ENCODE measurements at places on chromosomes 3 and 15. TPM values are rescaled to one million over a fixed set of nuclear protein-coding genes. Genes with fewer than 3 reads are reported as not detected.
A peak's percentile ranks its signal among the peaks of the same experiment; 100 is the strongest.

GRCh38 chr15:43492673-43493601 lies at the start of gene TP53BP1:
Gene TP53BP1 (minus strand): TSS chr15:43493156. CDS start chr15:43493043, 113 bp downstream.
- peak; percentile 95 for DNase-seq

- peak; percentile 62 for DNase-seq
Observed at GRCh38 chr15:70234256-70234905, 136.7 kb upstream of the TLE3 start.

DNA sequence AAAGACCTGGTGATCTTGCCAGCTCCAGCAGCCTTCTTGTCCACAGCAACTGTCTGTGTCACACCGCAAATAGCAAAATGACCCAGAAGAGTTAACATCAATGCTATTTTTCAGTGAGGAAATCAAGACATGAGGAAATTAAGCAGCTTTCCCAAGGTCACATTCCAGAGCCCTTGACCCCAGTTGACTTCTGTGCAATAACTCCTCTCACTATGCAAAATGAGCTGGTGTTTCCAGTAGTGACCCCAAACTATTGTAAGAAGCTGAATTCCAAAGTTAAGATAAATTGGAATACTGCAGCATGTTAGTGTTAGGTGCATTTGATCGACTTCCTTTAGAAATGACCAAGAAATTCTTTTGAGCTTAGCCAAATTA lies 172.8 kb upstream of the SNTN start:
- no peak for DNase-seq

DNA sequence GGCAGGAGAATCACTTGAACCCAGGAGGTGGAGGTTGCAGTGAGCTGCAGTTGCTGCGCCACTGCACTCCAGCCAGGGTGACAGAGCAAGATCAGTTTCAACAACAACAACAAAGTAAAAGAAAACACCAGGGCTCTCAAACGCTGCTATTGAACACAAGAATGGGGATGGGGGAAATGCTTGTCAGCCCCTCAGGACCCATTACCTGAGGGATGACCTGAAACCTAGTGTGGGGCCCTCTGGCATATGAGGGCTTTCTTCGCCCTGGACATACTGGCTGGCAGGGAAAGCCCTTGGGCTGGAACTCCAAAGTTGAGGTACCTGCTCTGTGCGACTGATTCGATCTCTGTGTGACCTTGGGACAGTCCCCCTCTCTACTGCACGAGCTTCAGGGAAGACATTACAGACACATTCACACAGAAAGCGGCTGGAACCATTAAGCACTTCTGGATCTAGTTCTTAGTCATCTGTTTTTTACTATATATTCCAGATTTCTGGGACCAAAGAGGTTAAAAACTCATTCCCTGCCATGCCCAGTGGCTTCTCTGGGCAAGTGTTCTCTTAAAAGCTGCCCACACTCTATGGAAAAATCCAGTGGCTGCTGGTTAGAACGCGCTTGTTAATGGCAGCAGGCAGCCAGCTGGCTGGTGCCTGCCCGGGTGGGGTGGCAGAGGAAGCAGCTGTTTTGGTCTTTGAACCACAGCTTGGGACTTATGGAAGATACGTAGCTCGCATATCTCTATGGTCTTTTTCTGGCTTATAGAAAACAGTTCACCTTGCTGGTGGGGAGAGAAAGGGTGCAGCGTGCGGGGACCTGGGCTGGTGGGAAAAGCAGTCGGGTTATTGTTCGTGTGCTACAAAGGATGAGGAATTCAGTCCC lies 57.2 kb downstream of the ATP1B3 start:
- DNase-seq: no peak

DNA sequence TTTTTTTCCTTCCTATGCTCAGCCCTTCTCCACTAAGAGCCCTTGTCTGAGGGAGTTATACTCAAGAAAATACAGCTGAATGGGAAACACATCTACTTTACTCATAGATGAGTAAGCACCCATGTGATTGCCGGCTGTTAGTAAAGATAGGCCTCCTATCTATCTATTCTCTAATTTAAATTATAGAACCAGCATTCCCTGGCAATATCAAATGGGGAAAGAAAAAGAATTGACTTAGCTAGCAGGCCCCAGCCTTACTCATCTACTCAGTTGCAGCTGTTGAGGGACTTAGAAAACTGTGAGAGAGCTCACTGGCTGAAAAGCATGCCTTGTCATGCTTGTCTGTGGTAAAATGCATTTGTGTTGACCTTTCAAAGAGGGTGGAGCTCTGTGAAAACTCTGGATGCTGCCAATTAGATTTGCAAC lies 116.9 kb upstream of the LRRFIP2 start:
- no peak for DNase-seq

DNA sequence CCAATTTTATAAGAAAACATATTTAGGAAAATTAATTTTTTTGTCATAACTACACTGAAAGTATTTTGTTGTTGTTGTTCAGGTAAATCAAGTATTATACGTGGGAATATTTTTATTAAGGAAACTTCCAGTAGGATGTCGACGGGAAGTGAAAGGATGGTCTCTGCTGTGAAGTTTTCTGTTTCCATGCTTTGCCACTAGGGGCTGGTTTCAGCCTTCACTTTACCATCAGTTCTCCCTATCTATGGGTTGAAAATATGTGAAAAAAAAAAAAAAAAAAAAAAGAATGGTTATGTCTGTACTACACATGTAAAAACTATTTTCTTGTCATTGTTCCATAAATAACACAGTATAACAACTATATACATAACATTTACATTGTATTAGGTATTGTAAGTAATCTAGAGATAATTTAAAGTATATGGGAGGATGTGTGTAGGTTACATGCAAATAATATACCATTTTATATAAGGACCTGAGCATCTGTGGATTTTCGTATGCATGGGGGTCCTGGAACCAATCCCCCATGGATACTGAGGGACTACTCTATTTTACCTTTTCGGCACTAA lies 136.7 kb downstream of the SMAD6 start:
- no peak for DNase-seq

- DNase-seq: no peak
Observed at GRCh38 chr15:52683580-52683979, 4.4 kb upstream of the ATOSA start.

GRCh38 chr3:158768361-158768787 lies 33.5 kb upstream of the MFSD1 start:
- DNase-seq: no peak

SLC28A2 gene
- total RNA-seq: not detected

UROC1 gene
- not detected for total RNA-seq
